Testis (tissue), 5 donors: ENCODE measurements at places on chromosomes 3 and 15. TPM values are rescaled to one million over a fixed set of nuclear protein-coding genes. Genes with fewer than 3 reads are reported as not detected.

The SAMMSON gene
- polyA plus RNA-seq = 3.3 TPM

The PLA2G4E gene
- polyA plus RNA-seq = 0.67 TPM

The ITPKA gene
- polyA plus RNA-seq = 12.1 TPM

The CLDN18 gene
- 2.6 TPM for polyA plus RNA-seq

The CLDN1 gene
- 37.1 TPM for polyA plus RNA-seq

The GABRB3 gene
- 11.8 TPM for polyA plus RNA-seq

The MUC4 gene
- 1.8 TPM for polyA plus RNA-seq

The NR1I2 gene
- 0.57 TPM for polyA plus RNA-seq

The TEX55 gene
- 176 TPM for polyA plus RNA-seq

The CCDC54 gene
- 112 TPM for polyA plus RNA-seq

The CAMKV gene
- polyA plus RNA-seq = 4.0 TPM

The SCG3 gene
- polyA plus RNA-seq = 2.0 TPM

The ZXDC gene
- polyA plus RNA-seq = 25.6 TPM

The JMJD7 gene
- 10.5 TPM for polyA plus RNA-seq

The CDAN1 gene
- 17.1 TPM for polyA plus RNA-seq

The DET1 gene
- polyA plus RNA-seq = 4.4 TPM

The IGSF11 gene
- 99.1 TPM for polyA plus RNA-seq

The P2RY13 gene
- 1.7 TPM for polyA plus RNA-seq

- no peak for DNase-seq
These were observed 127.1 kb upstream of the ATP10A start for GRCh38 chr15:25990220-25990619.

- DNase-seq = no peak
These were observed 3.9 kb upstream of the PXYLP1 start for GRCh38 chr3:141227752-141228151.

GRCh38 chr3:79844176-79844575 lies 76.4 kb upstream of the ROBO1 start:
- DNase-seq = no peak

DNA sequence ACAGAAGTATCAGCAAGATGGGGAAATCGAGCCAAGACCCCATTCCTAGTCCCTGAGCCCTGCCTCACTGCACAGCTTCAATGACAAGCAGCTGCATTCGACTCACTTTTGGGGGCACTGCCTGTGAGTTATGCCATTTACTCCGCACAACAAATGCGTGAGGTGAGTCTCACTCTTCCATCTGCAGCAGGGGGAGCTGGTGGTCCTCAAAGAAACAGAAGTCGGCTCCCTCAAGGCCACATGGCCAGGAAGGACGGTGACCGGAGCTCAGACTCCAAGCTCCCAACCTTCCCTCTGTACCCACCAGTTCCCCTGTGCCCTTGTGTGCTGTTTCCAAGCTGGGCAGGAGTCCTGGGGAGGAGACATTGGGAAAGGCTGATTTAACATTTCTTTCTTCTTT lies 127.7 kb upstream of the IQSEC1 start:
- DNase-seq = no peak

- no peak for DNase-seq
These were observed 25.1 kb downstream of the SOX14 start for GRCh38 chr3:137789236-137789635.

- DNase-seq = no peak
These were observed 6.3 kb upstream of the FSIP1 start for GRCh38 chr15:39788800-39789565.

DNA sequence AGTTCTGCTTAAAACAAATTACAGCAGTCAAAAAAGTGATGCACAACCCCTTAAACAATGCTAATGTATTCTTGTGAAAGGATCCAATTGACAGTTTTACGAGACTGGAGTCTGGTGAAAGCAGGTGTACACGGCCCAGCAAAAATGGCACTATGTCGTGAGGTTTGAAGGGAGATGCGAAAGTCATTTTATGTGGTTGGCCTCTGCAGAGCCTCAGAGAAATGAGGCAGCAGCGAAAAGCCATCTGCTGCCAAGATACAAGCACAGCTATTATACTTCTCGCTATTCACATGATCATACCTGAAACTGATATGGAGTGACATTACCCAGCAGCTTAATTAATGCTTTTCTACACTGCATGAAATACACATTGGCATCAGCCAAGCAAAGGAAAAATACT lies 36.4 kb downstream of the MECOM start:
- DNase-seq = no peak

- no peak for DNase-seq
These were observed 11.5 kb upstream of the PCSK6 start for GRCh38 chr15:101500865-101501551.

DNA sequence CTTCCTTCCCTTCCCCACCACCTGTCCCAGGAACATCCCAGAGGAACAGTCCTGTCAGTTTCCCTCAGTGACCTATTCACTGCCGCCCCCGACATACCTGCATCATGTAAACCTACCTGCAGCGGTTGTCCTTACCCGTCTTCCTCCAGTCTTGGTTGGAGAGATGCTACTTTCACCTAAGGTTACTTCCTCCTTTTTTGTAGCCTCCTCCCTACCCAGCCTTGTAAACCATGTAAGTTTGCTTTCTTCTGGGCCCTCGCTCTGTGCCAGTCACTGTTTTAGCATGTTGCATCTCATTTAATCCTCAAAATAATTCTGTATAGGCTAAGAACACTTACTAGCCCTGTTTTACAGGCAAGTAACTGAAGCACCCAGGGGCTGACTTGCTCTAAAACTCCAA lies 58.3 kb downstream of the GPR171 start:
- no peak for DNase-seq

- no peak for DNase-seq
These were observed 479 bp downstream of the LRRC2 start for GRCh38 chr3:46565607-46566039.

- DNase-seq = peak; percentile 0
These were observed 9.5 kb downstream of the EPB42 start for GRCh38 chr15:43211224-43211735.

GRCh38 chr3:197748597-197749314 lies 927 bp upstream of the FYTTD1 start:
- no peak for DNase-seq

- no peak for DNase-seq
These were observed 25.8 kb upstream of the PSMD6 start for GRCh38 chr3:64049136-64049535.

- peak; percentile 49 for DNase-seq
These were observed 446.9 kb downstream of the EDEM1 start for GRCh38 chr3:5634411-5634810.

- DNase-seq = no peak
These were observed 20.2 kb upstream of the IMPG2 start for GRCh38 chr3:101340591-101340990.

- no peak for DNase-seq
These were observed 241.7 kb upstream of the MDFIC2 start for GRCh38 chr3:70554170-70554569.

DNA sequence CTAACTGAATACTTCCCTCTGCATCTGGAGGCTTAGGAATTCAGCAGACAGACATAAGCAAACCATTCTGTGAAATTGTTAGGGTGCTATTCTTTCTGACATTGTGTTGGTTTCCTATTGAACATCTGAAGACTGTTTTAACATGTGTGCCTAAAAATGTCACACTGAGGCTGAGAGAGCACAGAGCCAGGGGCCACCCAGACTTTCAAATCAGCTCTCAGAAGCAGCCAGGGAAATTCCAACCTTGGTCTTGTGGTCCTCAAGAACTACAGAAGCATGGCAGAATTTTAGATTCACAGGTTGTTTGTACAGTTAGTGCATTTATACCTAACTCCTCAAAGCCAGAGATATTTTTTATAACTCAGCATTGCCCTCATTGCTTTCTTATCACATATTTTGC lies 929.2 kb upstream of the CFAP20DC start:
- no peak for DNase-seq

GRCh38 chr3:64443546-64444381 lies 218.5 kb upstream of the PRICKLE2 start:
- DNase-seq = no peak

DNA sequence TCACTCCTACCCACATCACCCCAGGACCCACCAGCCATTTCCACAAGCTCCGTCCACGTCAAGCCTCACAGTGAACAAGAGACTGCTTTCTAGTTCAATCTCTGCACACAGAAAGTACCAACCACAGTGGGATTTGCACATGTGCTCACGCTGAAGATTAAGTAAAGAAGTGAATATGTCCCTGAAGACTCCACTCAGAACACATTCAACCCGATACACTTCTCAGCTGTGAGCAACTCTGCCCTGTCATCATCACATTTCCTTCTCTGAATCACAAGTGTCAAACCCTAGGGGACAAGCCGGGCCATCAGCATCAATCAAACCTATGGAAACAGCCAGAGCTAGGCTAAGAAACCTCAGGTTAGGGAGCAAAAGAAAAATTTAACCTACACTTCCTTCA lies 1.9 kb downstream of the STIMATE start:
- DNase-seq = no peak

- no peak for DNase-seq
These were observed 118.1 kb upstream of the LSAMP start for GRCh38 chr3:116563351-116563750.

DNA sequence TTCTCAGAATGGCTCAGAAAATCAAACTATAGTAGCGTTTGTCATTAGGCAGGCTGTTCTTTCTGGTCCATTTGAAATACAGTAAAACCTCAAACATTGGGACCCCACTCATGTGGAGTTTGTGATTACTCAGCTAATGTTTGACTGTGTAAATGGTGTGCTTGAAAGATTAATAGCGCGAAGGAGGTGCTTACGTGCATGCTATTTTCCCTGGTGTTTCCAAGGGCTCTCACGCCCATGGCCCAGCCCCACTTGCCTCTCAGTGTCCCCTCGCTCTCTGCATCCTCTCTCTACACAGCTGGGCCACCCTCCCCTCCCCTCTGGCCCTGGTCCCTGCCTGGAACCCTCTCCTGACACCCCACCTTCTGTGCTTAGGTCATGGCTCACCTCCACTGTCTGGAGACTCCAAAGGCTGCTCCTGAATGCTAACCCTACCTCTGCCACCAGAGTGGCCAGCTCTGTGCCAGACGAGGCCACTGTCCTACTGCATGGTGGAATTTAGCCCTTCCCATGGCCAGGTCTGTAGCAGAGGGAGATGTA lies 194.2 kb downstream of the PLCL2 start:
- no peak for DNase-seq

DNA sequence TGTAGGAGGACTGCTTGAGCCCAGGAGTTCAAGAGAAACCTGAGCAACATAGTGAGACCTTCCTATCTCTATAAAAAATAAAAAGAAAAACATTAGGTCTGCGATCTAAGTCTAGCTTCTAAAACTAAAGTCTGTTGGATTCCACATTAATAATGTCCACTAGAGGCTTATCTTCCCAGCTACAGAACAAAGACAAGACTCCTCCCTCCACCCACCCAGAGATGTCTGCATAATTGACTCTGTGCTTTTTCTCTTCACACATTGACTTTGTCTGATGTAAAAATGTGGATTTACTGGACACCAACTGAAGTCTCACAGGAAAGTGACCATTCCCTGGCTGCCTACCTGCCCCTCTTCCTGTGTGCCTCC lies 91.8 kb downstream of the ATP10A start:
- no peak for DNase-seq

DNA sequence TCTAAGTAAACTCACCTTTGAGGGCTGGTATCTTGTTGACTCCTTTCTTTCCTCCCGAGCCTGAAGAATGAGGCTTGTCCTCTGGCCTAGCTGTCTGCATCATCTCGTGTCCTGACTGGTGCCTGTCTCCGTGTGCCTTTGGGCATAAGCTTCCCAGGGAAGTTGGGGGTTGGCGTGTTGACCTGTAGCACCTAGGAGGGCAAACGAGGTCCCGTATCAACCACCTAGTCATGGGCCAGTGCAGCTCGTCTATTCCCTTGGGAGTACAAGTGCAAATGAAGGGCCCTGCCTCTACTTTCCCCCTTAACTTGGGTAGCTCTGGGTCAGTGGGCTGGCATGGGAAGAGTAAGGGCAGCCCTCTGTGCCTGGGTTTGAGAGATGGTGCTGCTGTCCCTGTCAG lies 8.7 kb downstream of the TEX264 start:
- DNase-seq = no peak

DNA sequence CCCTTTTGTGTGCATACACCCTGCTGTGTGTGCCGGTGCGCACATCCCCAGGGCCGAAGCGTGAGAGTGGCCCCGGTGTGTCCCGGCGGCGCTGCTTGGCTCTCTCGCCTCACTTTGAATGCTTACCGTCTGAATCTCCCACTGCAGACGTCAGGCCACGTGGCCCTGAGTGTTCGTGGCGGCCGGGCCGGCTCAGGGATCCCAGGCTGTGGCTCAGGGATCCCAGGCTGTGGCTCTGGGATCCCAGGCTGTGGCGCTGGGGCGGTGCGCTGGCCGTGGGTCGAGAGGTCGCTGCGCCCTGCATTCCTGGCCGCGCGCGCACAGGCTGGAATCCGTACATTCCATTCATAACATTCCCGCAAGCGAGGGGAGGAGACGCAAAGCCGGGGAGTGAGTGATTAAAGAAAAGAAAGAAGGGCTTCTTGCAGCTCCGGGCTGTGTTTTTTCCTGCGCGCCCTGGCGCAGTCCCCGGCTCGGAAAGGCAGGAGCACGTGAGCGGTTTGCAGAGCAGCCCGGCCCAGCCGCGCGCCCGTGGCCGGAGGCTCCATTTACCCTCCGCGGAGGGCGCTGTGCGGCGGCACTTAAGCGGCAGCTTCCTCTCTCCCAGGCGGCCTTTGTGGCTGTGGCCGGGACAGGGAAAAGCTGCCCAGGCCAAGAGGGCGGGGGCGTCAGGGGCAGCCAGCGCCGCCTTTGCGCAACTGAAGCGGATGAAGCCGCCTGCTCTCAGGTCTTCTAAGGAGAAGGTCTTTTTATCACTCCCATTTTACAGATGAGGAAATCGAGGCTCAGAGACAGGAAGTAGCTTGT lies 87.0 kb upstream of the ALDH1L1 start:
- peak; percentile 91 for DNase-seq

- no peak for DNase-seq
These were observed 34.0 kb upstream of the CCDC174 start for GRCh38 chr3:14617508-14618023.

GRCh38 chr3:56087451-56088053 lies 380.7 kb downstream of the ERC2 start:
- DNase-seq = no peak

GRCh38 chr15:59539799-59540198 lies 71.8 kb upstream of the GCNT3 start:
- DNase-seq = no peak

DNA sequence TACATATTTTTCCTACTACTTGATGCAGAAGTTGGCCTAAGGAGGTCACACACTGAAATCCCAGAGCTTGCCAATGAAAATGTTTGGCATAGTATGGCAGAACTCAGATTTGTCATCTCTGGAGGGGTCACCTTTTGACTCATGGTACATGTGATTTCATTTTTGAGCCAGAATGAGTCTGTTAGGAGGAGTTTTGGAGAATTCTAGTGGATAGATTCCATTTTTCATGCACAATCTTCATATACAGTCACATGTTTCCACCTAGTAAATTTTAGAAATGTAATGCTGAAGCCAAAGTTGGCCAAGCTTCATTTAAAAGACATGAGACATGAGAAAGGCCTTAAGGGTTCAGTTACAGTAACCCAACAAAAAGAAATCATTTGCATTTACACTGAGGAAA lies 97.8 kb upstream of the IGSF10 start:
- DNase-seq = no peak
